Right atrium auricular region (tissue), 2 donors: ENCODE measurements at places on chromosomes 1 and 21. TPM values are rescaled to one million over a fixed set of nuclear protein-coding genes. Genes with fewer than 3 reads are reported as not detected.

ALPL gene
- 50.3 TPM for total RNA-seq

- DNase-seq = no peak
Observed at GRCh38 chr1:66542811-66543767, 9.1 kb downstream of the SGIP1 start.

SERINC2 gene
- total RNA-seq = 3.8 TPM

DNA sequence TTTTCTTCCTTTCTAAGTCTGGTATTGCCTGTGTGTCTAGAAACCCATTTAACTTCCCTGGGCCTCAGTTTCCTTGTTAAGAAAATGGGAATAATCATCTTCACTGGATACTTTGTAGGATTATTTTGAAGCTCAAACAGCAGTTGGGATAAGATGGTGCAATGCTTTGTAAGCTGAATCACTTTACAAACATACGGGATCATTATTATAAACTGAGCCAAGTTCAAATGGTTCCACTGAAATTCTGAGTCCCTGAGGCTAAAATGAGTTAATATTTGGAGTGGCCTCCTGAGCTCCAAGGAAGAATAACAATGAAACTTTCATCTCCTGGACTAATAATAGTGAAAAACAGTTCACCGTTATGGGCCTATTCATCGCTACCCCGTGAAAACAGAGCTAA lies 388.0 kb downstream of the PLPP3 start:
- DNase-seq = no peak

- DNase-seq = no peak
Observed at GRCh38 chr1:219432191-219432606, 180.7 kb downstream of the ZC3H11B start.

MKNK1 gene
- total RNA-seq = 22.1 TPM

DNA sequence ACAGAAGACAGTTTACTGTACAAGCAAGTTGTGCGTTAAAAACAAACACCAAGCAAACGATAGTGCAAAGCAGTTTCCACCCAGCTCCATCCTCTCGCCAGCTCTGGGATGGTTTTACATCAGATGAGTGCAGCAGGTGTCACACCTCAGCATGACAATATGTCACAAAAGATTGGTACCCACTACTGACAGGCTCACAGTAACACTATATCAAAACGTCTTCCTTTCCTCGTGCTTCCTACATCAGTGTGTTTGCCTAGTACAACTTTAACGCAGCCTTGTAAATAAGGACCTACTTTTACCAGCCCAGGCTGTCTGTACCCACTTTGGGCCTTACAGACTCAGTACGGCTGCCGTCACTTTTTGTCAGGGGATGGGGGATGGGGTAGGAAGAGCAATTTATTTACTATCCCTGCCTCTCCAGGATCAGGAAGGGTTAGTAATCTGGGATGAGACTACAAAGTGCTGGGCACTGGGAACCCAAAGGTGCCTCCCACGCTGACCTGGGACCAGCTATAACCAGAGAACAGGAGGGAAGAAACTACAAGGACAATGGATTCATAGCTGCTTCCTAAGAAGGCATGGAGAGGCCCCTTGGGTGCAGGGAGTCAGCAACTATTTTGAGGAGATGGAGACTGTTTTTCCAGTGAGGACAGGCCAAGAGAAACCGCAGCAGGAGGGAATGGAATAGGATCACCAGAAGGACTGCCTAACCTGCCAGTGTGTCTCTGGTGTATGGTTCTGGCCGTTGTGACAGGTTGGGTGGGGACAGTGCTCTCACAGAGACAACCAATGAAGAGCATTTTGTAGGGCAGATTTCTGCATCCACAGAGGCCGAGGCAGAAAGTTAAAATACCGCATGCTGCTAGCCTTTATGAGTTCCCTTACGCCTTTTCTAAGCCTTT lies 30.2 kb downstream of the RUNX3 start:
- no peak for DNase-seq

SZT2 gene
- total RNA-seq = 22.8 TPM
